ENCODE measurements at places on chromosomes 1 and 21.

- DNase-seq: no peak
Observed at GRCh38 chr1:75745276-75745675, 20.8 kb downstream of the ACADM start.

- DNase-seq: no peak
Observed at GRCh38 chr21:22192766-22193165, 1194.6 kb downstream of the NCAM2 start.

- DNase-seq: peak; percentile 34
Observed at GRCh38 chr1:100538913-100539835, 1.2 kb downstream of the GPR88 start.

DNA sequence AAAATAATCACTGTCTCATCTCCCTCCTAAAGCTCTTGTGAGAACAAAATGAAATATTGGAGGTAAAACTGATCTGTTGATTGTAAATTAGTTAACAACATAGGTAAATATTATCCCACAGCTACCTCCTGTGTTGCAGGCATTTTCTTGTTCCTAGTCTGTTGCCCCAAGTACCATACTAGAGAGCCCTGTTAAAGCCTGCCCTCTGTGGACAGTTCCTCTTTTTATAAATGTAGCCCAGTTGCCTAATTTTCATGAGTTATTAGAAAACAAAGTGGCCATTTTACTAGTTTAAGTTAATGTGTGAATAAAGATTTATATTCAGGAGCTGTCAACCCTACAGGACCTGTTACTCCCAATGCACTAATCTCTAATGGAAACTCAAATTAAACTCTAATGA lies 180.0 kb upstream of the KCND3 start:
- DNase-seq: no peak

- DNase-seq: no peak
Observed at GRCh38 chr1:233081735-233082134, 131.3 kb downstream of the NTPCR start.

DNA sequence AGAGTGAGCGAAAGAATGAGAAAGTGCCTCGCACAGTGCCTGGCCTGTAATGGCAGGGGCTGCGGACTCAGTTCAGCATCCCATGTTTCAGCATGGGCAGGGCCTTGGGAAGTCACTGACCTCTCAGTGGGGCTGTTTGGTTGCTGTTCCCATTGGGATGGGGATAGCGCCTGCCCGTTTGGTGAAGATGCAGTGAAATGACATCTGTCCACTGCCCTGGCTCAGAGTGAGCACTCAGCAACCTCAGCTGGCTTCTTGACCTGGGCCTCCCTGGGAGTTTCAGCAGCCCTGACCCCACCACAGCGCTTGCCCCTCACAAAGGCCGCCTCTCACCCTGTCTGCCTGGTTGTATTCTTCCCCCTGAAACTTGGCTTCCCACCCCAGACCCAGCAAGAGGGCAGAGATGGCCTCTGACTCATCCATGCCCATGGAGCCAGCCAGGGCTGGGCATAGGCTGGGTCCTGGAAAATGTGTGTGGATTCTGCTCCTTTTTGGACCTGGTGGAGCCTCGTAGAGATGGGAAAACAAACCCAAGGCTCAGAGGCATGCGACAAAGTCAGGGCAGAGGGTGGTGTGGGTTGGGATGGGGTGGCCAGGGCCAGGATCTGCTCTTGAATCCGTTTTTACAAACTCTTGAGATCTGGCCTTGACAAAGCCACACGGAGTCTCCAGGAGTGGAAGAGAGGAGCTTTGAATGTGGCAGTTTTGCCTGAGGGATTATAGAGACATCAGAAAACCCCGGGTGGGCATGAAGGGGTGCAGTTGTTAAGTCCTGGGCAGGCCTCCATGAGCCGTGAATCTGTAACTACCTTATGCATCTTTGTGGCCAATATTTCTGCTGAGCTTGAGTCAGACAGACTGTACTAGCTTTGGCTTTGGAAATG lies 1.2 kb downstream of the XKR8 start:
- no peak for DNase-seq

DNA sequence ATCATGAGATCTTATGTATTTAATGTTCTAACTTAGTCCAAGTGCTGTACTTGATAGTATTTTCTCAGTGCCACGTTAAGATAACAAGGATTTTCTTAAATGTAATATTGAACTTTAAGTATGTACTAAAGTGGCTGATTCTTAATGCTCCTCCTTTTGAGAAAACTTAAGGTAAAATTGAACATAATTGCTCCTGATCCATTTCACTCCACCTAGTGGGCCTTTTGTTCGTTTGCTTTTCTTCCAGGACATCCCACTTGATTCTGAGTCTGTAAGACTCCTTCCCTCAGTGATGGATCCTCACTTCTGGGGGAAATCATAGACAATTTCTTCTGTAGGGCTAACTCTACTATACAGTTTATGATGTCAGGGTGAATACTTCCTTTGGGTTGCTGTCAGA lies 173.1 kb downstream of the LMO4 start:
- no peak for DNase-seq

DNA sequence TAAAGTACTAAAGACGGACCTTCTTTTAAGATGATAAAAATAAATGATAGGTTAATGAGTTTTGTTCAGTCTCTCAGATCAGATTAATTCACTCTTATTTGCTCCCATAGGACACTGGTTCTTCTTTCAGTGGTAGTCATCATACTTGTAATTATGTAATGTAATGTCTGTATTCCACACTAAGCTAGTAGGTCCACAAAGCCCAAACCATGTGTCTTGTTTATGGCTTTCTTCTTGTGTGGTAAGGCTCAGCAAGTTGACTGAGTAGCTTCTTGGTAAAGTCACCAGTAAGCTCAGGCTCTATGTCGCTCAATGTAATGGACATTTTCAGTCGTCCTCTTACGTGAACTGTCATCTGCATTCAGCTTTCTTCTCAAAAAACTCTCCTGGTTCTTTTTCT lies 2.5 kb downstream of the LYPLAL1 start:
- no peak for DNase-seq
